WERI-Rb-1 (cell line): ENCODE measurements at places on chromosomes 5 and 9.
A peak's percentile ranks its signal among the peaks of the same experiment; 100 is the strongest.

GRCh38 chr5:120544043-120544442 lies 79.9 kb downstream of the PRR16 start:
- no peak for DNase-seq

DNA sequence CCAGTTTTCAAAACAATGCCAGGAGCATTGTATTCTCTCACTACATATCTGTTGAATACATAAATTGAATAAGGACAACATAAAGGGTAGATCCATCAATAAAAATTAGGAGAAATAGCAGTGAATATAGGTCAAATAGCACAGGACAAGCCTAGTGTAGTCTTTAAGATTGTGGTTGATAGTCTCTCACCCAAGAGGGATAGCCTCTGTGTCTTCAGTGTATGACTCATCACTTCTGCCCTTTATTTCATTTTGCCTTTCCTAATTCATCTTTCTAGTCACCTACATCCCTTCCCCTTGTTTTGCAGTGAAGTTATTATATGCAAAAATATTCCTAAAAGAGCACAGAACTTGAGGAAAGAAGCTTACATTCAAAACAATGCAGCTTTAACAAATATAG lies 335.0 kb upstream of the TUSC1 start:
- no peak for DNase-seq

DNA sequence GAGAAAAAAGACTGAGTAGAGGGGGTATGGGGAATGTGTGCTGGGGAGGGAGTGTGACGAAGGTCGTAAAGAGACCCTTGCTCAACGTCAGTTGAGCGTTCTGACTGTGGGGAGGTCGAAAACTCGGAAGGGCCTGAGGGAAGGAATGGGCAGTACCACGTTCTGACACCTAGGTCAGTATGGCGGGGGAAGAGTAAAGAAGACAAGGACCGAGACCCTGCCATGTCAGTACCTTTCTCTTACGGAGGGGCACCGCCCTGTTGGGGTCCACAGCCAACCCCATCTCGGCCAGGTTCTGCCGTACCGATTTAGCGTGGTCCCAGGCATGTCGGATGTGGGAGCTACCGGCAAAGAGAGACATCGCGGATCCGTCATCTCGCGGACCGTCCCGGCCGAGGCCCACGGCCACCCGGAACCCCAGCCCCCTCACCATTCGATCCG lies 375 bp downstream of the NOP16 start:
- DNase-seq = no peak

GRCh38 chr9:87238545-87238944 lies 259.1 kb upstream of the DAPK1 start:
- DNase-seq = no peak

- no peak for DNase-seq
Observed at GRCh38 chr5:16888694-16889124, 47.4 kb downstream of the MYO10 start.

GRCh38 chr5:131536850-131537448 lies 98.1 kb downstream of the RAPGEF6 start:
- DNase-seq = no peak

DNA sequence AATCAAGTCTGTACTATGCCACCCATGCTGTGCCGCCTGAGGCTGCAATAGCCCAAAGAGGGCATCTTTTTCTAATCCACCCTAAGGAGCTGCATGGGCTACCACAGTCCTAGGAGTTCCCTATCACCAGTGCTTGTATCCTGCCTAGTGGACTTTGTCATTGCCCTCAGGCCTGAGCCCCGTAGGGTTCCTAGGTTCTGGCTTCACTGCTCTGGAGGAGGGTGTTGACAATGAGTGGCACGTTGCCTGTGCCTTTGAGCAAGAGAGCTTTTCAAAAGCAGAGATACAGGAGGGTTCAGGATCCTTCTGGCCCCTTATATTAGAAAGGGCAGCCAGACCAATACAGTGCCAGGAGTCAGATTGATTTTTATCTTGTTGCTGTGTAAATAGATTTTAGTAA lies 93.0 kb downstream of the PRDM6 start:
- DNase-seq = no peak

GRCh38 chr5:137622850-137623249 lies 113.0 kb downstream of the KLHL3 start:
- no peak for DNase-seq

- no peak for DNase-seq
Observed at GRCh38 chr5:30891660-30892059, 301.8 kb upstream of the CDH6 start.

DNA sequence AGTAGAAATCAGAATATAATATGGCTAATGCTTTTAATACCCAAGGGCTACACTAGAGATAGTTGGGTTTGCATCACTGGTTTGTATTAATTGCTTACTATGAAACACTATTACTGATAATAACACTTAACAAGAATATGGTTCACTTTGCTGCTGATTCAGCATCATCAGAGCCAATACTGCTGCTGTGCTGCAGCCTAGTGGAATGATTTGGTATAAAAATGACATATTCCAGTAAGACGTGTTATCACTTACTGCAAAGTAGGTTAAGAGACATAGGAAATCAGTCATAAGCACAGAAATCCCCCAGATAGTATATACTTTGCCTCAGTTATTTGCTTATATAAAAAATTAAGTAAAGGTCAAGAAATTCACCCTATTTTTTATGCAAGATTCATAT lies 2.8 kb downstream of the CDH10 start:
- peak; percentile 45 for DNase-seq

DNA sequence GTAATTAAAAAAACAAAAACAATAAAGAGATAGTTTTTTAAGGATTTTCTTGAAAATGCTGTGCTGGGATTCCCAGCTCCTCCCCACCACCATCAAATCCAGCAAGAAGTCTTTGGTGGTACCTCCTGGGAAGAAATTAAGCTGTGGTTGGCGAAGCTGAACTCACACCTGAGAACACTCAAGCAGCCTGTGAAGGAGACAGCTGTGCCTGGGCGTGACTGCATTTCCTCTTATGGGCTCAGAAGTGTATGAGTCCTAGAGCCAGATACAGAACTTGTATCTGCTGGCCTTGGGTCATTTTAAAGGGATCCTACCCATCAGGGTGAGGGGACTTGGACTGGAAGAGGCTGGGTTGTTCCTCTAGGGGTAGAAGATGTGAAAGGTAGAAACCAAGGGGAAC lies 561.2 kb upstream of the SGCD start:
- DNase-seq = no peak

- DNase-seq = no peak
Observed at GRCh38 chr9:126337729-126338372, 11.2 kb downstream of the MVB12B start.

- no peak for DNase-seq
Observed at GRCh38 chr9:14318934-14319580, 5.1 kb upstream of the NFIB start.

DNA sequence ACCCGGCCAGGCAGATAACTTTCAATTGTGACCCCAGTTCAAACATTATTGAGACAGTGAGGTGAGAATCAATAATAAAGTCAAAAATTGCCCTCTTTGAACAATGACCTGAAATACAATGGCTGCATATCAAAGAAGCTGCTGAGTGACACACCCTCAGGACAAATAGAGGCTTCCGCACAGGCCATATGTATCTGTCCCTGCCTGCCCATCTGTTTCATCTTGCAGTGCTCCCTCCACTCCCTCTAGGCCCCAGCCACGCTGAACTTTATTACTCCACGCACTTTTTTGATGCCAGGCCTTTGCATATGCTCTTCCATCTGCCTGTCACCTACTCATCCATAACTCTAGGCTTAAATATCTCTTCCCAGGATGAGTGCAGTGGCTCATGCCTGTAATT lies 15.9 kb upstream of the PFDN1 start:
- no peak for DNase-seq

DNA sequence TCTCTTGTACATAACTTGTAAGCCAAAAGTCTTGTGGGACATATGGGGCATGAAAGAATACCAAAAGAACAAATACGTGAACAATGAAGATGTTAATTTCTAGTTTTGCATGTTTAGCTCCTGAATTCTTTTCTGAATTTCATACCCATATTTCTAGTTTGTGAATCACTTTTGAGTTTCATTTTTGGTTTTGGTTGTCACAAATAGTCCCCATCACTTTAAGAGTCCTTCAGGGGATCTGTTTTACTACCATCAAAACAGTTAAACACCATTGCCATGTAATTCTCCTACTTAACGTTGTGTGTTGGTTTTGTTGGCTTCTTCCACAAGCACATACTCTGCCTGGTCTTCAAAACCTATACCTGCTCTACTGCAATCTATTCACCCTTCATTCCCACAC lies 27.0 kb downstream of the VCAN start:
- DNase-seq = no peak

DNA sequence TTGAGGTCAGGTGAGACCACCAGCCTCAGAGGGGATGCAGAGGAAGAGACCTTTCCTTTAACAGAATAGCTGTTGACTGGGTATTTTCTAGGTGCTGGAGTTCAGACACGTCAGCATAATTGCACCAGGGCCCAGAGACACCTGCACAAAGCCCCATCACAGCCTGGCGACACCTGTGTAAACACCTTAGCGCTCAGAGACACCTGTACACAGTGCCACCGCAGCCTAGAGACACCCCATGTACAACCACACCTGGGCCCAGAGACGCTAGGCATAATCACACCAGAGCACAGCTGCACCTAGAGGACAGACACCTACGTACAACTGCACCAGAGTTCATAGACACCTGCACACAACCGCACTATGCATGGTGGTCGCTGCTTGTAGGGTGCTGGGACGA lies 1.0 kb downstream of the TRIP13 start:
- no peak for DNase-seq

GRCh38 chr9:108439947-108440346 lies 415.8 kb downstream of the ACTL7B start:
- no peak for DNase-seq

- no peak for DNase-seq
Observed at GRCh38 chr5:141898448-141899049, 20.3 kb upstream of the PCDH1 start.

DNA sequence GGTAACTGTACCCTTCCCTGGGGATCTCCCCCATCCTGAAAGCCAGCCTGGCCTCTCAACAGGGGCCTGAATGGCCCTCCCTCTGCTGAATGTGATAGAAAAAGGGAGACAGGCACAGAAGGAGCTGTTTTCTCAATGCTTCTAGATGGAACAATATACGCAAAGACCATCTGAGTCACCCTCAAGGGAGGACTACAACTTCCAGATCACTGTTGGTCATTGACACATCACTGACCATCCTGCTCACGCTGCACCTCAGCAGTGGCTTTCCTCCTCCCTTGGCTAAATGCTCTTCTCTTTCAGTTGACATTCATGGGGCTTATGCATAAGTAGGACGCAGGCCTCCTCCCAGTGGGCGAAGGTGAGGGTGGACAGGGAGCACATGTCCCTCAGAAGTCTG lies 112.2 kb upstream of the SHB start:
- no peak for DNase-seq

DNA sequence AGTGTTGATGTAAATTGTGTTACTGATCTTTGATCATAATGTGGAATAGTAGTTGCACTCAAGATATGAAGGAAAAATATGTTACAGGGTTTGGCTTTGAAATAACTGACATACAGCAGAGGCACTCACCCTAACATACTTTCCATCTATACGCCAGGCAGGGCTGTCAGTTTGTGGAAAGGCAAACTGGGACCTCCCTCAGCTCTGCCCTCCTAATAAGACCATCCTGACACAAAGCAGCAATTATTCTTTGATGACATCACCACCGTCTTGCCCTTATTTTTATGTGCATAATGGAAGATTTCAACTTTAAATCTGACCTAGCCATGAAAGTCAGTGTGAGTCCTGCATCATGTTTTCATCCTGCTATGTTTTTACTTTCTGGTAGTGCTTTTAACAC lies 42.9 kb downstream of the ITGA1 start:
- DNase-seq = no peak

- no peak for DNase-seq
Observed at GRCh38 chr9:76082057-76082456, 191.6 kb downstream of the PCSK5 start.

GRCh38 chr9:1917396-1917935 lies 97.7 kb upstream of the SMARCA2 start:
- DNase-seq = no peak

GRCh38 chr5:1012313-1012841 lies 3.8 kb downstream of the NKD2 start:
- DNase-seq = peak; percentile 6

DNA sequence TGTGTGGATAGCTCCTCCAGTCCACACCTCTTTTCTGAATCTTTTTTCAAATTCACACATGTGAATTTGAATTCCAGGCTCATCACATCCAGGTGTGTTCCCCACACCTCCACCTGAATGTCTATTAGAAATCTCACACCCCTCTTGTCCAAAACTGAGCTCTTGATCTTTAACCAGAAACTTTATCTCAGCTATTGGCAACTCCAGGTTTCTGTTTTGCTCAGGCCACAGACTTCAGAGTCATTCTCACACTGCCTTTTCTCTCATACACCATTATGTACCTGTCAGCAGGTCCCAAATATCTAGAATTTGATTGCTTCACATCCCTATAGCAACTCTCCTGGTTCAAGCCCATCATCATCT lies 11.6 kb downstream of the NIPSNAP3B start:
- DNase-seq = no peak

DNA sequence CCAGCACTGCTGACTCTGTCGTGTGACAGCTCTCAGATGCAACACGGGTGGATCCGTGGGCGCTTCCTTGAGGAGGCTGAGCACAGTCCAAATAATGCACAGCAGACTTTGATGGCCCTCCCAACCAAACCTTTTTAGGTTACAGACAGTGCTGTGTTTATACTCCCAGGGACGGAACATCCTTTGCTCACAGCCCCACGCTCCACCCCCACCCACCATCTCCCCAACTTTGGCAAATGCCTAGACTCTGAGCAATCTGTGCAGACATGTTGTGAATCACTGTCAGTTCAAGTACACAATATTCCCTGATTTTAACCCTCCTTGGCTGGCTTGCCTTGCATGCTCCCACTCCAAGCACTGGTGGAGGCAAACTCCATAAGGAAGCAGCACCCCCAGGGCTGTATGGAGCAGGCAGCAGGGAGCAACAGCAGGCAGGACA lies 324.6 kb downstream of the MLLT3 start:
- DNase-seq = no peak

- DNase-seq = no peak
Observed at GRCh38 chr5:163976696-163977095, 471.3 kb downstream of the MAT2B start.

GRCh38 chr5:96641368-96642280 lies 20.6 kb upstream of the CAST start:
- no peak for DNase-seq

DNA sequence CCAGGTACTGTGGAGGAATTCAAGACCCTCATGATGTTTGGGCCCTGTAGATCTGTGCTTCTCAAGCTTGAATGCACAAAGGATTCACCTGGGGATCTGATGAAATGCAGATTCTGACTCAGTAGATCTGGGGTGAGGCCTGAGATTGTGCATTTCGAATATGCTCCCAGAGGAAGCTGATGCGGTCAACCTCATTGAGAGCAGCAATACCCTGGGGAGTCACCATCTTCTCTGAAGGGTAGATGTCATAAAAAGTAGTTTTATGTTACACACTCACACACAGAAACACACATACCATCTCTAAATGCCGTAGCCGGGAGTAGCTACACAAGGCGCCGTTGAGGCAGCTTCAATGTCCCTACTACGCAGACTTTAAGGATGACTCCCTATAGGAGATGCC lies 55.8 kb upstream of the CPEB4 start:
- DNase-seq = no peak
